ENCODE measurements at places on chromosomes 6 and 20.
A peak's percentile ranks its signal among the peaks of the same experiment; 100 is the strongest.

DNA sequence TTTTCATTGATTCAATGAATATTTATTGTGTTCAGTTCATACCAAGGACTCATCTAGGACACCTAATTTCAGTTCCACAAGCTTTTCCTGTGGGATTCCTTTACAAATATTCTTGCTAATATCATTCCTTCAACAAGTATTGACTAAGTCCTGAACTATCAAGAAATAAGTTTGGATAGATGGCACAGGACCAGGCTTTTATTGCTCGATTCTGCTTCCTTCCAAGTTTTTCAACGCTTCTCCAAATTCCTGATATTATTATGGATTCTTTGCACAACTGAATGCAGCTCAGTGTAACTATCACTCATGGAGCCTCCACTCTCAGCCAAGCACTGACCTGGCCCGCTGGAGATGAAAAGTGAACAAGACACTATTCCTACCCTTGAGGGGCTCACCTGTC lies 32.7 kb upstream of the COL21A1 start:
- no peak for DNase-seq

DNA sequence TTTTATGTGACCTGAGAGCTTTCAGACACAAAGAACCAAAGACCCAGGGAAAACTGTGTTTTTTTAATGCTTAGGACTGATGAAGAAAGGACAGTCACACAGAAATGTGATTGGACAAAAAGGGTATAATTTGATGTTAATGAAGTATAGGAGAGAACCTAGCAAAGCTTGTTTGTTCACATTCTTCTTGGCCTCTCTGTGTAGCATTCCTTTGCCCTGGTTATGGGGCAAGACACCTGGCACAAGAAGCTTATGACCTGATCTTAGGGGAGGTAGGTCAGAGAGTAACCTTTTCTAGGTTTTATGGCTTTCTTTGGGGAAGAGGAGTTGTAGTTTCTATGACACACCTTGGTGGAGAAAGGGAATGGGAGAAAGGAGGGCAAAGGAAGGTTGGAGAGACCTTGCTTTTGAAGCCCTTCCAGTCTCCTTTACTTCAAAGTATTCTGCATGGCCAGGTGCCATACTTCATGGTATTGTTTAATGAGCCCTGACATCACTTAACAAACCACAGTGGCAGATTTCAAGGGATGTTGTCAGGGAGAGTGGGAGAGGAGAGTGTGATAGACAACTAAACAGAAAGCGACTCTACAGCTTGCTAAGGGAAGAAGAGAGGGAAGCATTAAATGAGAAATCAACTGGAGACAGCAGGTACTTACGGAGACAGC lies 701.8 kb upstream of the FLRT3 start:
- DNase-seq, result no peak

DNA sequence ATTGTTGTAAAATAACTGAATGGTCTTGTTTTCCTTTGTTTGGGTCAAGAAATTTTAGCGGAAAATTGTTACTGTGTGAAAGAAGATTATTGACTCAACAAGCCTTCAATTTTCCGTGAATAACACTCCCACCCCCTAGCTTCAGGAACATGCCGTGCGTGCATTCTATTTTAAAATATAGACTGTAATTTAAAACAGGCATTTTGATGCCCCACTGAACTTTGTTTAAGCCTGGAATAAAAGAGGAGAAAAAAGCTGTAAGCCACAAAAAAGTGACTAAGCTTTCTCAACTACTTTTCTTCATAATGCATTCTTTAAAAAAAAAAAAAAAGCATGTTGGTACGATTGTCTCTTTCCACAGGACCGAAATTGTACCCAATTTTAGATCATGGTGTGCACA lies 166.0 kb downstream of the ARID1B start:
- DNase-seq, result no peak

GRCh38 chr6:33430991-33431879 lies 11.4 kb downstream of the SYNGAP1 start:
- peak; percentile 50 for DNase-seq

- DNase-seq, result no peak
These were observed 219.8 kb upstream of the UFL1 start for GRCh38 chr6:96301781-96302180.

DNA sequence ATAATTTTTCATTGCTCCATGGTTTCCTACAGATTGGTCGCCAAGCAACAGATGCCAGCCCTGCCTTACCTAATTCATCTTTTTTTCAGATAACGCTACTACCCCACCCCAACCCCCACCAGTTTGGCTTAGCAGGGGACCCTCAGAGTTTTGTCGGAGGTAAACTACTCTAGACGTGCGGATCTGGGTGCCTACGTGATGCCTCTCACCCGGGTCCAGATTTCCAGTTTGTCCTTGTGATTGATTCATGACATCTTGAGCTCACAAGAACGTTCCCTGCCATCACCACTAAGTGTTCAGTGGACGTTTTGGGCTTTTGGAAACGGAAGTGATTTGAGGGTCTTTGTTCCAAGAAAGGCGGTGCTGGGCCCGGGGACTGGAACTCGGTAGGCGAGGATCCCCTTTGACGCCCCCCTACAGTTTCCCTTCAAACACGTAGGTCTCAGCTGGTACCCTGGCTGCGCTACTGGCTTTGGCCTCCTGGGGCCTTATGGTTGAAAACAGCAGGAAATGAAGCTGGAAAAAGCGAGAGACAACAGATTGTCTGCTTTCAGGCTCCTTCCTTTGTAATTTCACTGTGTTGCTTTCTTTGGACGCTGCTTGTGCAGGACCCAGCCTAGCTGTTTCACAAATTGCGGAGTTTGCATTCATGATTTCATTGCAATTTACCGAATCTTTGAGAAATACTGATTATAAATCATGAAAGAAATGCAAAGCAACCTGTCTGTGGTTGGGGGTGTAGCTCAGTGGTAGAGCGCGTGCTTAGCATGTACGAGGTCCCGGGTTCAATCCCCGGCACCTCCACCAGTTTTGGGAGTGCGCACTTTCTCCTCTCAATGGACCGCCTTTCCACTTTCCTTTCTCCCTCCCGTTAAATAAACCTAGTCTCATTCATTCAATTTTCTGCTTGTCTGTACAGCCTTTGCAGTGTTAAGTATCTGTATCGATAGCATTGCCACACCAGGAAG lies 81.0 kb downstream of the GPX5 start:
- no peak for DNase-seq

DNA sequence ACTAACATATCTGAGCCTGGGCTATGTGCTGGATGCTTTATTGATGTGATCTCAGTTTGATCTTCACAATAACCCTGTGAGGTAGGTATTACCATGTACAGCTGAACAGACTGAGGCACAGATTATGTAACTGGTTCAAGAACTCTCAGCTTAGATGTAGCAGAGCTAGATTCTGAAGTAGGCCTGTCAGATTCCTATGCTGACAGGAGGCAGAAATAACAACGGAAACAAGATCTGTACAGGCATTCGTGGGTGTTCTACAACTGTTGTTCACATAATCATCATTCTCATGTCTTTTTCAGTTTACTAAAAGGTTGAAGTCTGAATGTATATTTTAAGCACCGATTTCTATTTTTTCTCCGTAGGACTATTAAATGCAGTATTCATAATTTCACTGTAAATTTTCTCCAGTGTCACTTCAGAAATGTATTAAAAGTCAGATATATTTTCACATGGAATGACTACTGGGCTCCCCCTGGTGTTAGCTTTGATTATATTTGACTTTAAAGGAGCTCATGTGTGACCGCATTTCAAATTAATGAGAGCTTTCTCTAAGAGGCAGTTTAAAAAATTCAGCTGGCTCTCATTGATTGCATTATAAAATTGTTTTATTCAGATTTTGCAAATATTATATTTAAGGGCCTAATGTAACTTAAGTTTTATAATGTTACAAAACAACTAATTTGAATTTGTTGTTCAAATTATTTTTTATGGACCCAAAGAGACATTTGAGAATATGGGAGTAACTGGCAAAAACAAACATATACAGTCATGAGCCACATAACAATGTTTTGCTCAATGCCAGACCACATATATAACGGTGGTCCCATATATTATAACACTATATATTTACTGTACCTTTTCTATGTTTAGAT lies 36.4 kb upstream of the SLC17A4 start:
- no peak for DNase-seq

DNA sequence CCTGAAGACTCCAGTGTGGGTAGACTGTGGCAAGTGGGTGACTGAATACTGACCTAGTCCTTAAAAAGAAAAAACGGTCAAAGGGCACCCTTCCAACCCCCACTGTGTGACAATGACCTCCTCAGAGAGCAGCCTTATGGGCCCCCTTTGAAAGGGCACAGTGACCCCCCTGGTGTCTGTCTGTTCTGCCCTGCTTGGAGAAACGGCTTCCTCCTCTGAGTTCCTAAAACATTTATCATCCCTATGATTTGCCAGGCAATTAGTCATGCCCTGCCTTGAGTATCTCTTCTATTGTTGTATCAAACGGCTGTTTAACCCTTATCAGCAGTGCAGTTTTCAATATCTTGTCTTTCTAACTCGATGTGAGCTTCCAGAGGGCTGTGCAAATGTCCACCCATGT lies 21.0 kb upstream of the STX16 start:
- DNase-seq, result no peak

DNA sequence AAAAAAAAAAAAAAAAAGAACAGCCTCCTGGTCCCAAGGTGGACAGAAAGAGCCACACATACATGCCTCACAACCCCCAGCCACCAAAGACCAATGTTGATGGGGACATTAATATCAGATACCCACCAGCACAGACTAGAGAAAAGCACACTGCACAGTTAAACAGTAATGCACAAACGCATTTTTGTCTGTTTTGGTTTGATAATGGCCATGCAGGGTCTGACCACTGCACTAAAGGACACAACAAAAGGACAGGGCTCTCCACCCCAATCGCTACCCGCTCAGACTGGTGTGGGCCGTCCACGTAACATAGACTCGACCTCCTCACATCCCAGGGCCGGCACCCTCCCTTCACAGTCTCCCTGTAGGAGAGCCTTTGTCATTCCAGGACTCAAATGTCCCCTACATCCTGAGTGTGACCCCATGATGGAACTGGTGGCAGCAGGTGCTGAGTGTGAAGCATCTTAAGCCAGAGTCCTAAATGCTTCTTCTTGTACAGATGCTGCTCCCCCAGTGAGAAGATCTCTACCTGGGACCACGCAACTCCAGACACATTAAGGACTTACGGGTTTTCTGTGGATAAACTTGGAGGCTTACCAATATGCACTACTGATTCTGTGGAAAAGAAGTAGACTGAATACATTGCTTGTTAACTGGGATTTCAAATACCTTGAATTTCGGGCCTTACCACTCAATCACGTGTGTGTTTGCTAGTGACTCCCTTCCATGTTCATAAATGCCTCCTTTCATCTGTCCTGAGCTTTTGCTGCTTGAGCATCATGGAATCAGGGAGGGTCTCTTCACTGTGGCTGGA lies 28.0 kb downstream of the RRBP1 start:
- DNase-seq, result no peak

- no peak for DNase-seq
These were observed 8.1 kb downstream of the ASIP start for GRCh38 chr20:34249291-34249690.

GRCh38 chr20:20812136-20812535 lies 99.7 kb upstream of the RALGAPA2 start:
- DNase-seq, result no peak

DNA sequence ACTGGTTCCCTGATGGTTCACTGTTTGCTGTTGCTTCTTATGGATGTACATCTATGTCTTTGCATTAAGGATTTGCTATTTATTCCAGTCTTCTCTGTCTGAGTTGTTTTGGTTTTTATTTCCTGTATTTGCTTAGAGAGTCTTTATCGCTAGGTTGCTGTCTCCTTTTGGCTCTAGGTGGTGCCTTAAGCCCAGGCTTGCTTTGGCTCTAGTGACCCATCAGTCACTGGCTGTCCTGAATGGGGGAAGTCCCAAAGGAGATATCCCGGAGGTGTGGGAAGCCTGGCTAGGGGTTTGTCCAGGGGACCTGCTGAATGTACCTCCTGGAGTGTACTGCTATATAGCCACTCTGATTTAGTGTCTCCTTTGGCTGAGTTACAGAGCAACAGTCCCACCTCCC lies 53.4 kb downstream of the MCHR2 start:
- DNase-seq, result no peak

DNA sequence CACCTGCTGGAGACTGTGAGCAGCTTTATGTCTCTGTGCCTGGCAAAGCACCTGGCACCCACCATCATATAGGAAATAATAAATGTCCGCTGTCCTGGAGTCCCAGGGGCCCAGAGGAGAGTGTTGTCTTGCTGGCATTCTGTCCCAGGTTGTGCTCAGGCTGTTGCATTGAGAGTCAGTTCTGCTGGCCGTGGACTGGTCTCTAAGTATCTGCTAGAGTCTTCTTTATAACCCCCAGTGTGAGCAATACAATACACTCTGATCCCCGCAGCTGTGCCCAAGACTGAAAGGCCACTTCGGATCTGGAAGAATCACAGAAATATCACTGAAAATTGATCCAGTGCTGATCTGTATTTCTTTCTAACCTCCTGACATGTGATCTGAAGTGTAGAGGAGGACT lies 38.3 kb upstream of the HINT3 start:
- no peak for DNase-seq

DNA sequence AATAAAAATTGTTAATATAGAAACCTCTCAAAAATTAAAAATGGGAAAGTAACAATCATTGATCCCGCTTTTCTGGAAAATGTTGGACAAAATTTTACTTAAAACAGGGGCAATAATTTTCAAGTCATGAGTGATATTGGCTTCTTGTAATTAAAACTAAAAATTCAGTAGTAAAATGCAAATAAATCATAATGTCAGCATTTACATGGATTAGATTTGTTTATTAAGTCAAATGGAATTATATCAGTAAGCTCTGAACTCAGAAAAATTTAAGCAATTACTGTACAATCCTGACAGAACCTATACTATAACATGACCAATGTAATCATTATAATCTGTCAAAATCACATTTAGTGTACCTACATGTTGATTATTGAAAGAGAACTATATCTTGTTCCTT lies 39.9 kb upstream of the NKX2-4 start:
- DNase-seq, result no peak

DNA sequence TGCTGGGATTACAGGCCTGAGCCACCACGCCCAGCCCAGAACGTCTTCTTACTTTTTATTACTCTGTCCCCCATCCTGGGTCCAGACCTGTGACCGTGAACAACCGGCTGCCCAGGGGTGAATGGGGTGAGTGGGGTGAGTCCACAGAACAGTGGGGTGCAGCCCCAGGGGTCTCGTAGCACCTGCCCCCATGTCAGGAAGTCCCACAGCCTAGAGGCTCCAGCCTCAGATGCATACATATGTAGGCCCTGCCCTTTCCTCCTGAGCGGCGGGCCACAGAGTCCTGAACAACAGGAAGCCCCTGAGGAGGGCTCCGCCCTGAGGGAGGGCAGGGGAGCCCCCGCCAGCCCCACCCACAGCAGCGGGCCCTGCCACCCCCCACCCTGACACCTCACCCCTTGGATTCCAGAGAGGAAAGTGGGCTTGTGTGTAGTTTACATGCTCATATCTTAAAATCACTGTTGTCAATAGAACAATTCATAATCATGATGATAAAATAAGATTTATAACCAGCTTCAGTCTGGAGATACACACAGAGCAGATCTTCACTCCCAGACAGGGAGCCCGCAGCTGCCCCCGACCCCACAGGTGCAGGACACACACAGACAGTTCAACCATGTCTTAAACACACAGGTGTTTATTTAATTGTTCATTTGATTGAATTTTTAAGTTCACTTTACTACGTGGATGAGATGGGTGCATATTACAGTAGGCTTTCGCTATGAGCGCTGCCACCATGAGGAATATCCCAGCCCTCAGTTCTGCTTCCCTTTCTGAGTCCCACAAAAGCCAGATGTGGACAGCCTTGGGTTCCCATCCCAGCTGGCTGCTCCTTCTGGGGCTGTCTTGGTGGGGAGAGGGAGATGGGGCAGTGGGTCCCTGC lies 12.4 kb upstream of the GMEB2 start:
- no peak for DNase-seq
